IPS DF 6.9 (cell line): ENCODE measurements at places on chromosomes 7 and 10.

- H3K4me1 ChIP-seq = peaks cover 2% of the 10 kb centered on the region; the same call in 1 of the 2 replicates
- H3K27me3 ChIP-seq = no peaks in the 10 kb centered on the region
- peak overlapping the region; percentile 76; the same call in 1 of the 2 replicates for H3K4me3 ChIP-seq
Measured at GRCh38 chr7:101245147-101245668, 327 bp upstream of the FIS1 start.

DNA sequence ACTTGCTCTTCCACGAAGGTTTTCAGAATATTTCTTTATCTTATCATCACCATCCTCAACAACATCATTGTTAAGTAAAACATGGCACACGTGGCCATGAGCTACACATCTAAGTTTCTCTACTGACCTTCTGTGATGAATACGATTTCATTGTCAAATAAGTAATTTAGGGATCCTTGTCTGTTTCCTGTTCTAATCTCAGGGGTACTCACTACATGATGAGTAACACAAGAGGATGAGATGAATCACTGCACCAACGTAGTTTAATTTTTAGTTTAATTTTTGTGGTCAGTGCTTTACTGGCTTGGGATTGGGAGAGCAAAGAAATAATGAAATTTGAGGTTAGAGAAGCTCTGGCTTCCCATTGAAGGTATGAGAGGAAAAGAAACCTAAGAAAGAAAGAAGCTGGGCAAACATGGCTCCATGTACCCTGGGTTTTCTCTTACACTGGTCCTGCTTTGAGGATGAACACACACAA lies 461.9 kb upstream of the KLF6 start:
- H3K27me3 ChIP-seq = no peaks in the 10 kb centered on the region
- no peak overlapping the region for H3K27ac ChIP-seq
- H3K4me1 ChIP-seq = no peaks in the 10 kb centered on the region
- H3K36me3 ChIP-seq = no peaks in the 10 kb centered on the region
- no peak for DNase-seq

DNA sequence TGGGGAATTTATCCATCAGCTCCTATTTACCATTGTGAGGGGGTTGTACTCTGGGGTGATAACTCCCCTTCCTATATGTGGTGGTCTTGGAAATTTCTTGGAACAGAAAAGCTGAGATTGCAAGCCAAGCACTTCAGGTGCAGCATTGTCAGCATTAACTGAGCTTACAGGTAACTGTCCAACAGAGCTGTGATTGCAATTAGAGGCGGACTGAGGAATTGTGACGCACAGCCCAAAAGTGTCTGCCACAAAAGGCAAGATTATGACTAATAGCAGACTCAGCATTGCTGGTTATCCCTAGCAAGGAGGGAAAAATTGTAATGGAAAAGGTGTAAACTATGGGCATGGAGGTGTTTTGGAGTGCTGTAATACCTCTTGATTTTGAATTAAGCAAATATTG lies 126.1 kb upstream of the AGR3 start:
- H3K4me3 ChIP-seq = no peak overlapping the region
- no peaks in the 10 kb centered on the region for H3K27me3 ChIP-seq
- H3K4me1 ChIP-seq = no peaks in the 10 kb centered on the region
- no peaks in the 10 kb centered on the region for H3K36me3 ChIP-seq
- no peak overlapping the region for H3K27ac ChIP-seq

DNA sequence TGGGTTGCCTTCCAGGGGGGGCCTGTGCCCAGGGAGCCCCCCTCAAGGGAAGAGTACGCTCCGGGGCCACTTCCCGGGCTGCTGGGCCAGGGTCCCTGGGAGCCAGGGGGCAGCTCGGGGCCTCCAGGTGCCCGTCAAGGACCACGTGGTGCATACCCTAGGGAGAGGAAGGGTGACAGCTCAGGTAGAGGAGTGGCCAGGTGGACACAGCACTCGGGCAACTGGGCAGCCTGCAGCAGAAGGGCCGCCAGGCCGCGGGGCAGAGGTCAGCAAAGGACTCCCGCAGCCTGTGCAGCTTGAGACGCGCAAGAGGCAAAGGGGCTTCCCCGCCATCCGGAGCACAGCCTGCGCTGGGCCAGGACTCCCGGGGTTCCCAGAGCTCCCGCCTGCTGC lies 26.4 kb downstream of the AP5Z1 start:
- H3K4me3 ChIP-seq = no peak overlapping the region
- no peaks in the 10 kb centered on the region for H3K4me1 ChIP-seq
- H3K27me3 ChIP-seq = no peaks in the 10 kb centered on the region
- DNase-seq = no peak
- no peak overlapping the region for H3K27ac ChIP-seq
- no peaks in the 10 kb centered on the region for H3K36me3 ChIP-seq

DNA sequence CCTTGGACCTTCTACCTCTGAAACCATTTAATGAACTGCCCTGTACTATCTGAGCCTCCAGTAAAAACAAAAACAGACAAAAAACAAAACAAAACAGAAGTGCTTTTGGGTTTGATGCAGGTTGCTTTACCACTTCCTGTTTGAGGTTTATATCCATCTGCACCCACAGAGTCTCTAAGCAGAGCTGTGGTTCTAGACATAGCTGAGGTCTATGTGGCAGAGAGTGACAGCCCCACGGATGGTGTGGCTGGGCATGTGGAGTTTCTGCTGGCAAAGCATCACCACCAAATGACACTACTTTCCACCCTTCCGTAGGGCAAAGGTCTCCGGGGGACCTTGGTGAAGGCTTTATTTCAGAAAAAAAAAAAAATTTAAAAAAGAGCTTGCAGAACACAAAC lies 754.2 kb downstream of the GRID1 start:
- no peak overlapping the region for H3K4me3 ChIP-seq
- no peaks in the 10 kb centered on the region for H3K27me3 ChIP-seq
- no peaks in the 10 kb centered on the region for H3K36me3 ChIP-seq
- no peaks in the 10 kb centered on the region for H3K4me1 ChIP-seq

DNA sequence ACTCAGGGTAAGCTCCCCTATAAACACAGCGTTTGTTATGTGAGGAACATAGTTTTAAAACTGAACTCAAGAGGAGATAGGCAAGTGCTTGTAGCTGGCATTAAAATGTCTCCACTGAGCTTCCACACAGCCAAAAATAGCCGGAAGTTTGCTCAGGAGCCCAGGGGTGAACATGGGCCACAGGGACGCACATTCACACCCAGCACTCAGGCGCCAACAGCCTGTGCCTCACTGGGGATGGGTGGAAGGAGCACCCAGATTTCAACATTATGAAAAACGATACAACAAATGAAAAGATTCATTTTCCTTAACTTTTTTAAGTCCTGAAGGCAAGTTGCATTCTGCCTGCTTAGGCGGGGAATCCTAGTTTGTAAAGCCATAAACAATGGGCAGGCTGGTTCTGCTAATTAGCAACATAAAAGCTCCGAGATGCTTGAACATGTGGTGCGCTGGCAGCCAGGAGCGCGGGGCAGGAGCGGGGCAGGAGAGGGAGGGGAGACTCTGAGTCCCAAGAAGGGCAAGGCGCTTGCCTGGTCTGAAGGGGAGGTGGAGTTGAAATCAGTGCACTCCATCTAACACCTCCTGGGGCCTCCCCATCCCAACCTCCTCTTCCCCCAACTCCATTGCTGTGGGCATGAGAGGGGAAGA lies 235.9 kb downstream of the COBL start:
- H3K36me3 ChIP-seq = no peaks in the 10 kb centered on the region
- no peak overlapping the region for H3K27ac ChIP-seq
- H3K4me3 ChIP-seq = no peak overlapping the region

DNA sequence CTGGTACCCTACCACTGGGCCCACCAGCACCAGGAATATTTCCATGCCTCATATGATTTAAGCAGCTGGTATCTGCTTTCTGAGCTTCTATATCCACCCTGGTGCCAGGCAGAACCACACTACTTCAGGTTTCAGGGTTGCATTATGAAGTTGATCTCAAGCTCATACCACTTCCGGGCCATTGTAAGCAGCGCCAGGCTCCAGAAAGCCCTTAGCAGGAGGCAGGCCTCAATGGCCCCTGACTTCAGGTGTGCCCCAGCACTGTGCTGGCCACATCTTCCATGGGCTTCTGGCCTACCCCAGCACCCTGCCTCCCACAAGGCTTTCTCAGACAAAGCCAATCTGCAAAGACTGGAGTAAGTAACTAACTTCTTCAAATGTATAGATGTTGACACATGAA lies 391.3 kb upstream of the GRM3 start:
- no peaks in the 10 kb centered on the region for H3K4me1 ChIP-seq
- no peak overlapping the region for H3K4me3 ChIP-seq
- H3K27me3 ChIP-seq = no peaks in the 10 kb centered on the region
- no peak overlapping the region for H3K27ac ChIP-seq

DNA sequence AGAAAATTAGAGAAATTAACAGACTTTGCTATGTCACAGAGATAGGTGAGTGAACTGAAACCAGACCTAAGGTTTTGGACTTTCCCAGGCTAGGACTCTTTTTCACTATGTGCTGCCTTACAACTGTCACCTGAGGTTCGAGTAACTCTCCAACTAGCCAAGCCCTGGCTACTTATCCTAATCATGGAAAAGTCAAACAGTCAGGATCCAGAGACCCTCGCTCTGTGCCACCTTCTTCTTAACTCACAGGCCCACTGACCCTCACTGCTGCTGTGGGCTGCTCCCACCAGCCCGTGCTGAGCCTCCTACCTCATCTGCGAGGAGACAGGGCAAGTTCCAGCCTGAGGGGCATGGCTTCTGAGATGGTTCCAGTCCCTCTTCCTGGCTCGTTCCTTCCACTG lies 211.4 kb upstream of the KLF14 start:
- peaks cover 2% of the 10 kb centered on the region; the same call in 1 of the 2 replicates for H3K4me1 ChIP-seq
- no peak for DNase-seq
- H3K27me3 ChIP-seq = no peaks in the 10 kb centered on the region; the same call in 1 of the 2 replicates
- H3K36me3 ChIP-seq = no peaks in the 10 kb centered on the region
- H3K4me3 ChIP-seq = no peak overlapping the region
- no peak overlapping the region for H3K27ac ChIP-seq

DNA sequence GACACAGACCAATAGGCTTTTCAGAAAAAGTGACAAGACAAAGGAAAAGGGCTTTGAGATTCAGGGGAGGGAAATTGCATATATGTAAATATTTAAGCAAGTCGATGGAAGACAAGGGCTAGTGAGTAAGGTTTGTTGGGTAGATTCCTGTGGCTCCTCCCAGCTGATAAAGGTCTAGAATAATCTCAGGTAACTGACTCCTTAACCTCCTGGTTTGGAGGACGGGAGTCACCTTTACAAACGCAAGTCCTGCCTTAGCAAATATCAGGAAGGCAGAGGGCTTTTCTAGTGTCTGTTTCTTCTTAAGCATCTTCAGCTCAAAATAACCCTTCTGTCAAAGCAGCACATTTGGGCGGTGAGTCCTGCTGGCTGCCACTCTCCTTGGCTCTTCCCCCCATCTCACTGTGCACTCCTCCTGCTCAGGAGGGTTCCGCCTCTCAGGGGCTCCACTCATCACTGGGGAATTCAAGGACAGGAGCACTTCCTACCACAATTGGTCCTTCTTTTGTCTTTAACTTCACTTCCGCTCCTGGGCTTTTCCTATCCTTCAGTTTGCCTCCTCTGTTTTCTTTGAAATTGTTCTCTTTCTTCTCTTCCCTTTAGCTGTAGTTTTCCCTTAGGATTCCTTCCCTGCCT lies 496.3 kb upstream of the KLF6 start:
- H3K4me1 ChIP-seq = no peaks in the 10 kb centered on the region
- no peaks in the 10 kb centered on the region for H3K36me3 ChIP-seq
- DNase-seq = no peak

DNA sequence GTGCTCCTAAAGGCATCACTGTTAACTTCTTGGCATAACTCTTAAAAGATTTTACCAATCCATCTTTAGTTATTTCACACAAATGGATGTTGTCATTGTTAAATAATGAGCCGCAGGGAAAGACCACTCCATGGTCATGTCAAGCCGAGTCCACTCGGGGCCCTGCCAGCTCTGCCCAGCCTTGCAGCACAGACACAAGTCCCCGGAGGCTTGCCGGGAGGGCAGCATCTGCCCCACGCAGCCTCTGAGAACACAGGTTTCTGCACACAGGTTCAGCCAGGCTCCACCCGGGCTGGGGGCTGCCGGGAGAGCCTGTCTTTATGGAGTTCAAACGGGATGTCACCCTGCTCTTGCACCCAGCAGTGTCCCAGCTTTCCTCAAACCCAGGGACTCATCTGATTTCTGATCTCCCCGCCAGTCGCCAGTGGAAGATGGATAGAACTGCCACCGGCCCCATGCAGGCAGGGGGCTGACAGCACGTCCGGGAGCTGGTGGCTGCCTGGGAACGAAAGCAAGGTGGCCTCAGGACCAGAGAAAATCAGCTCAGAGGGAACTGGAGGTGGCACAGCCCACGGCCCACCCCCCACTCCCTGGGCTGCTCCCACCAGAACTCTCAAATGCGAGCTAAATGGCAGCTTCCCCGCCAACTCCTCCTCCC lies 156.2 kb downstream of the TCERG1L start:
- no peaks in the 10 kb centered on the region for H3K27me3 ChIP-seq
- no peaks in the 10 kb centered on the region for H3K36me3 ChIP-seq
- no peaks in the 10 kb centered on the region for H3K4me1 ChIP-seq

GRCh38 chr10:3652886-3653285 lies 132.1 kb downstream of the KLF6 start:
- no peak overlapping the region for H3K27ac ChIP-seq
- H3K4me1 ChIP-seq = no peaks in the 10 kb centered on the region
- no peaks in the 10 kb centered on the region for H3K27me3 ChIP-seq
- H3K36me3 ChIP-seq = no peaks in the 10 kb centered on the region
- no peak for DNase-seq

DNA sequence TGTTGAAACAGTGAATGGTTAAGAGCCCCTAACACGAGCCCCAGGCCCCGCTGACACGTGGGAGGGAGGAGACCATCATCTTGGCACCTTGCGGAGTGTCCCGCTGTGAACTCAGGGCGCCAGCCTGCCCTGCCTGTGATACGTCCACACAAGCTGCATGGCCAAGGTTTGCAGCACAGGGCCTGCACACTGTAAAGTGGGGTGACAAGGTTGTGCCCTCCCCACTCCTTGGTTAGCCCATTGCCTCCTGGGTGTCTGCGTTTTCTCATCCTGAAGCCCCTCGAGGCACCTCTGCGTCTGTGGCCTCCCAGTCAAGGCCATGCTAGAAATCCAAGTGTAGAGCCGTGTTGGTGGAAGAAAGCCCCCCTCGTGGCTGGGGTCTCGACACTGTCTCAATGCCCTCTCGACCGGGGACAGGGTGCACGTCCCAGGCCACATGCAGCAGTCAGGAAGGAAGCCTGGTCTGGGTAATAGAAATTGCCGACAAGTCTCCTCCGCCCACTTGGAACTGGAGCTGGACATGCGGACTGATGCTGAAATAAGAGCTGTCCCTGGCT lies 192.1 kb downstream of the DNAJB6 start:
- H3K4me1 ChIP-seq = no peaks in the 10 kb centered on the region
- DNase-seq = no peak
- no peaks in the 10 kb centered on the region for H3K27me3 ChIP-seq
- H3K4me3 ChIP-seq = no peak overlapping the region
- no peak overlapping the region for H3K27ac ChIP-seq
- no peaks in the 10 kb centered on the region; the same call in 1 of the 2 replicates for H3K36me3 ChIP-seq

- no peak for DNase-seq
- H3K27me3 ChIP-seq = no peaks in the 10 kb centered on the region
- no peak overlapping the region for H3K4me3 ChIP-seq
- H3K27ac ChIP-seq = no peak overlapping the region
- no peaks in the 10 kb centered on the region for H3K36me3 ChIP-seq
- H3K4me1 ChIP-seq = no peaks in the 10 kb centered on the region
Measured at GRCh38 chr10:58608826-58609531, 96.3 kb downstream of the BICC1 start.

DNA sequence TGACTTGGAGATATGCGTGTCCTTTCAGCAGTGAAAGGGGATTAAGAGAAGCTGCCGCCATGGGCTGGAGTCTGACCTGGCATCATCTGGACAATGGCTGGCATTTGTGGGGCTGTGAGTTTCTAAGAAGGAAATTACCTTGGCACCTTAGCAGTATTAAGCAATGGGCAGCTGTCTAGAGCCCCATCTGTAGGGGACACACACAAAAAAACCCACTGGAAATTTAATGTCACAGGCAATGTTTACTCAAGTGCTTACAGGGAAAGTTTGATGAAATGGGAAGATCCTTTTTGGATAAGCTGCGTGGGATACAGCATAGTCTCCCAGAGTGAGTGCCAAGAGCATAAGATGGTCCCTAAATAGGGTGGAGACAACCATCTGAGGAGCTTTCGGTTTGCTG lies 25.0 kb downstream of the ADRA2A start:
- no peak for DNase-seq
- H3K27ac ChIP-seq = no peak overlapping the region
- H3K27me3 ChIP-seq = no peaks in the 10 kb centered on the region
